ENCODE measurements at places on chromosomes 12 and 14.

DNA sequence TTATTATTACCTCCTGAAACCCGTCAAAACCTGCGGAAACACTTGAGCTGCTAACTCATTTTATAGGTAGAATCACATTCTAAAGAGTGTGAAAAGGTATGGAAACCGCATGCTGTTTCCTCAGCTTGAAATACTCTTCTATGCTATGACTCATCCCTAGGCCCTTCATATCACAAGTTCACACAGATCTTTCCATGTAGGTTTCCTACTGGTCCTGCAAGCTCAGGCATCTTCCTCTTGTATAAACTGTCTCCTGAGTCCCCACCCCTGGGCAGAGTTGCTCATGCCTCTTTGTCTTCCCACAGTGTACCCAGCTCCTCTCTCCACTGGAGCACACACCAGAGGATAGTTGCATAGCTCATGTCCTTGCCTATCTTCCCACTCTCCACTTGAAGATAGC, 84.7 kb downstream of the CMAS start:
- DNase-seq = no peak

- no peak for DNase-seq
Observed at GRCh38 chr12:15613981-15614380, 175.2 kb downstream of the EPS8 start.

DNA sequence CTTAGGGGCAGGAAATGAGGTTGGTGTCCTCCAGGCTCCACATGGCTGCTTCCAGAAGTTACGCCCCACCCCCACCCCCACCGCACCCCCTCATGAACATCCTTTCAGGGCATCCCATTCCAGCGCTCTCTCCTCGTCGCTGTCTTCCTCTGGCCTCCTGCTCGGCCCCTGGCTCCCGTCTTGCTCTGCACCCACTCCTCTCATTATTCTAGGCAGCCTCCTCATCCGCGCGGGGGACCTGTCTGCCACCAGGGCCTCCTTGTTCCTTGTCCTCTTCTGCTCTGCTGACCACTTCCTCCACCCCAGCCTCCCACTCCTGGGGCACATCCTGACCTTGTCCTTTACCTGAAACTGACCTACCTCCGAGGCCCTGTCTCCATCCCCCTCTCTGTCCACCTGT, 29.8 kb upstream of the PLEKHG6 start:
- DNase-seq = no peak

DNA sequence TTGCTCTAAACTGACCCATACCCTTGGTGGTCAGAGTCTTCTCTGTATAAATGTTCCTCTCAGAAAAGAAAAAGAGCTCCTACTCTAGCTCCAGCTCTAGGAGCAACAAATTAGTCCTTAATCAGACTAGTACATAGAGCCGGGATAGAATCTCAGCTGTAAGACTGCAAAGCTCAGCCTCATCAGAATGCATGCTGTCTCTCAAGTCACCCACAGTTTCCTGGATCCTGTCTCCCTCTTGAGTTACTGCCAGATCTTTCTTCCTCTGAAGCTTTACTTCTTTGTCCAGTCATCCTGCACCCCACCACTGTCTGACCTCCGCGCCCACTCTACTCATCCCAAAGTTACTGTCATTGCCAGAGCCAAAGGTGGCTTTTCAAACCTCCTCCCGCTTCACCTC, 139.3 kb upstream of the PRMT8 start:
- no peak for DNase-seq

- no peak for DNase-seq
Observed at GRCh38 chr12:88756153-88756552, 175.9 kb upstream of the KITLG start.

GRCh38 chr14:88241810-88242209, 81.3 kb downstream of the KCNK10 start:
- DNase-seq = no peak

DNA sequence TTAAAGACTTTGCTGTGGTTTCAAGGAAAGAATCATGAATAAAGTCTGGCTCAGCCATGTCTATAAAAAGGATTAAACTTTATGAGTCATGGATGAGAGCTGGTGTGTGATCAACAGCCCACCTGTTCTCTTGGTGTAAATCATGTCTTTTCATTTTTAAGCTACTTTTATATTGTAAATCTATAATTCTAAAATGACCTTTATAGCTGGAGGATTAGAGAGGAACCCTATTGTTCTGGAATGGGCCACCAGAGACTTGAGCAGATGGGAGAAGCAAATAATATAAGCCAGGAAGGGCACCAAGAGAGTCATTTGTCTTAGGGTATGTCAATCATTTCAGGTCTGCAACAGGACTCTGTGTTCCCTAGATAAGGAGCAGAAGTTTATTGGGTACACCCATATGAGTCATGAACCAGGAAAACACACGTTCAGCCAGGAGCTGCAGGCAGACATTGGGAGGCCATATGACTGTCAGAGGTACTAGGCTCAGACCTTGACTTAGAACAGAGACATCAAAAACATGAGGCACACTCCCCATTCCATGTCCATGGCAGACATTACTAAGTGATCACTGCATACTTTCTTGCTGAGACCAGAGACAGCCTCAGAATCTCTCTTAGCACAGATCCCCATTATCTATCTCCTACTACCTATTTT, 49.3 kb downstream of the NDUFA12 start:
- DNase-seq = no peak

- DNase-seq = no peak
Observed at GRCh38 chr12:76765598-76765997, 1.7 kb downstream of the ZDHHC17 start.

DNA sequence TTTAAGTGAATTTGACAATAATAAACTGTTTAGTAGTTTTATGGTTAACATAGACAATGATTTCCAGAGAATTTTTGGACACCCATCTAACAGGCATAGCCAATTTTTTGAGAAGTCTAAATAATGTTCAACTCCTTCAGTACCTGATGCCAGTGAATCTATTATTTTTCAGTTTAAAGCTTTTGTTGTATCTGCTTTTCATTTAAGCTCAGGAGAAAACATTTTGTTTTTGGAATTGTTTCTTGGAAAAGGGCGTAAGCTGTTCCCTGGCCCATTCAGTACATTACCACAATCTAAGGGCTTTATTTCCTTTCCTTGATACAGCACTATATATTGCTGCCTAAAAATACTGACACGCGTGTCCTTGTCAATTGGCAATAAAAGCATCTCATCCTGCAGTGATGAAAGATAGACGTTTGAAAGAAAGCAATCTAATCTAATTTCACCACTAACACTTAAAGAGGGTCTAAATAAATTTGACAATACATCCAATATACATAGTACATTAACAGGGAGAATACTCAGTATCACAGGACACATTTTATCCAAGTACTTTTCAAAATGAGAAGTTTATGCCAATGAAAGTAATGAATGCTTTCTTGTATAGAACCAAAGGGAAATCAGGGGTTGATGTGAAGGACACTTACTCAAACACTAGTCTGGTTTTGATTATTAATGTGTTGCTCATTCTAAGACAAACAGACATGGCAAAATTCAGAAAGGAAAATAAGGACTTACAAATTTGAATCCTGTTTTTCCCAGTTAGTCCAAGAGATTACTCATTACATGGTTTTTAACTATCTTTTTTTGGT, 104.2 kb upstream of the LGR5 start:
- no peak for DNase-seq

DNA sequence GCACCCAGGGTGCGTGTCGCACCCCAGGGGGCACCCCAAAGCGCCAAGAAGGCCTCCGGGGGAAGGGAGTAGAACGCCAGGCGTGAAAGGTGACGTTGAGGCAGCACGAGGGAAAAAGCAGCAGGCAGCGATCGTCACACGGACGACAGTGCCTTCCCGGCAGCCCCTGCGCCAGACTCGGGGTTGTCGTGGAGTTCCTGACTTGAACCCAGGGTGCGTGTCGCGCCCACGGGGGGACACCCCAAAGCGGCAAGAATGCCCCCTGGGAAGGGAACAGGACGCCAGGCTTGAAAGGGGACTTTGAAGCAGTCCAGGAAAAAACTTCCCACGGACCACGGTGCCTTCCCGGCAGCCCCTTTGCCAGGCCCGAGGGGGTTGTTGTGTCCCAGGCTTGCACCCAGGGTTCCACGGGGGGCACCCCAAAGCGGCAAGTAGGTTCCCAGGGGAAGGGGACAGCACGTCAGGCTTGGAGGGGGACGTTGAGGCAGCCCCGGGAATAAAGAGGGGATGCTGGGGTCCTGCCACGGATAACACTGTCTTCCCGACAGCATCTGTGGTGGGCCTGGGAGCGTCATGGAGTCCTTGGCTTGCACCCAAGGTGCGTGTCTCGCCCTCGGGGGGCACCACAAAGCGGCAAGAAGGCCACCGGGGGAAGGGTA, 159.2 kb upstream of the ALG10B start:
- no peak for DNase-seq

Data from hypothalamus (tissue), 51 donors.